ENCODE measurements at places on chromosomes 1 and 21. TPM values are rescaled to one million over a fixed set of nuclear protein-coding genes. Genes with fewer than 3 reads are reported as not detected.
A peak's percentile ranks its signal among the peaks of the same experiment; 100 is the strongest.

Gene TRIM63
- total RNA-seq = not detected

Gene ADGRL4
- total RNA-seq = 9.2 TPM

Gene FCMR
- total RNA-seq = 1.3 TPM

Gene MAP3K7CL
- total RNA-seq = 2.6 TPM

Gene PTGFR
- 0.05 TPM for total RNA-seq

Gene PSMD4
- total RNA-seq = 86.3 TPM

Gene ADORA3
- 4.0 TPM for total RNA-seq

Gene PRRX1
- 0.25 TPM for total RNA-seq

Gene LINGO4
- total RNA-seq = 0.05 TPM

Gene OSCP1
- 1.7 TPM for total RNA-seq

Gene RXFP4
- total RNA-seq = not detected

Gene LCA5L
- 1.6 TPM for total RNA-seq

Gene DESI2
- total RNA-seq = 14.4 TPM

DNA sequence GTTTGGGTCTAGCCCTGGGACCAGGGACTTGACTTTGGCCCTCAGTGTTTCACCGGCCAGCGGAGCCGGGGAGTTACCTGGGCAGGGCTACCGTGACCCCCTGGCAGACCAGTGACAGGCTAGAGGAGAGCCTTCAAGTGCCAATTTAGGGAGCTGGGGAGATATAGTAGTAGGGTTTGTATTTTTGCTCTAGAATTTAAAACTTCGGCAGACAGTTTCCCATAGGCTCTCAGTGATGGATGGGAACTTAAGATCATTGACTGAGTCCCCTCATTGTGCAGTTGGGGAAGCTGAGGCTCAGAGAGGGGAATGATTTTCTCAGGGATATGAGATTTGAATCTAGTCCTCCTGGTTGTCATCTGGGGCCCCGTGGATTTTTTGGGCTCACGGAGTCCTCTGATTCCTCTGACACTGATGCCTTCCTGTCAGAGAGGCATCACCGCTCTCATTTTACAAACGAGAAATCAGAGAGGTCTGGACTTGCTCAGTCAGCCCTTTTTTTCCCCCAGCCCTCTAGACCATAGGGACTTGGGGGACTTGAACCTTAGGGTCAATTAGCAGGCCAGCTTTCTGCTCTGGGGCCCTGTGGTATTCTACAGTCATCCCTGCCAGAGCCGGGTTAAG lies 58.3 kb upstream of the ACOT11 start:
- no peak overlapping the region for H3K4me3 ChIP-seq
- no peaks in the 10 kb centered on the region for H3K36me3 ChIP-seq
- peak overlapping the region; percentile 88 for H3K27ac ChIP-seq

GRCh38 chr1:26799479-26800142 lies 11.9 kb downstream of the PIGV start:
- DNase-seq = no peak
- peak overlapping the region; percentile 11 for H3K4me3 ChIP-seq
- peaks cover 29% of the 10 kb centered on the region for H3K4me1 ChIP-seq
- no peaks in the 10 kb centered on the region for H3K27me3 ChIP-seq

DNA sequence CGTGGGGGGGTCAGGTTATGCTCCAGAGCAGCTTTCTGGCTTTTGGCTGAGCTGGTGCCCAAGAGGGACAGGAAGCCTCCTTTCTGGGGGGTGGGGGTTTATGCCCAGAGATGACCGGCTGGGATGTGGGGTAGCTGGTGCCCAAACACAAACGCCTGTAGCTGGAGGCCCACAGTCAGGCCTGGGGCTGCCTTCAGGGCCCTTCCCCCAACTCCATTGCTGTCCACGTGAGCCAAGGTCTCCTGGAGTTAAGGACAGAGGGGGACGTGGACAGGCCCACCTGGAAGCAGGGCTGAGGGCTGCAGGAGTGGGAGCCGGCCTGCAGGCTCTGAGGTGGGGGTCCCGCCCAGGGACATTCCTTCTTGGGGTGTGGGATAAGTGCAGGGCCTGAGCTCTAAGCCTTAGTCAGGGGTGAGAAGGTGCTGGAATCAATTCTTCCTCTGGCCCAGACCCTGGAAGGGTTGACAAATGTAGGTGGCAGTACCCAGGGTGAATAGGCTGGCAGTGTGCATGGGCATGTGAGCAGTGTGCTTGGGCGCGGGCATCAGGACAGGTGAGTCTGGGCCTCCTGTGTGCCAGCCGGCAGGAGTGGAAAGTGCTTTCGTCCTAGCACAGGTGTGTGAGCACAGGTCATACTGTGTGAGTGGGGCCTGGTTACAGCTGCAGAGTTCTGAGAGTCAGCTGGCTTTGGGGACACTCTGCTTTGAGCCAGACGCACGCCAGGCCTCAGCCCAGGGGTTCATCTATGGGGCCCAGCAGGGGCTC lies 6.8 kb downstream of the CPLANE2 start:
- H3K4me3 ChIP-seq = no peak overlapping the region
- H3K4me1 ChIP-seq = peaks cover 3% of the 10 kb centered on the region
- H3K27me3 ChIP-seq = no peaks in the 10 kb centered on the region
- H3K36me3 ChIP-seq = no peaks in the 10 kb centered on the region

DNA sequence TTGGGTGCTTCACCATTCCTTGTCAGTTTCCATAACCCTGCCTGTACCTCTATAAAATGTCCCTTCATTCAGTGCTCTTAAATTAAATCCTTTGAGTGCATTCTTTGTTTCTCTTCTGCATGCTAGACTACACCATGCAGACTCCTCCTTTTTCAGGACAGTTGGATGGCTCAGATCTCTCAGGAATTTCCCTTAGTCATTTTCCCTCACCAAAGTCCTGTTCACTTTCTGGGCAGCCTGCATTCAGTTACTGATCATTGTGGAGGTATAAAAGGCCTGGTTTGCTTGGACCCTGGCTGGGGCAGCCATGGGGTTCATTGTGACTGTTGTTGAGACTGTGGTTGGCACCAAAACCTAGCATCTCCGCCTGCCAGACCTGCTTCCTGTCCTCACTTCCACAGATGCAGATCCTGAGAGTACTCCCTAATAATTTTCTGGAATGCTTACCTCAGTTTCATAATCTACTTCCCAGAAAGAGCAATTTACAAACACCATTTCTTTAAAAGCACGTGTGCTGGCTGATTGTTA lies 88.4 kb downstream of the PDE4B start:
- no peaks in the 10 kb centered on the region for H3K36me3 ChIP-seq
- no peaks in the 10 kb centered on the region for H3K27me3 ChIP-seq
- no peak for DNase-seq

- no peaks in the 10 kb centered on the region for H3K27me3 ChIP-seq
- H3K27ac ChIP-seq = peak overlapping the region; percentile 93
- peak; percentile 76 for DNase-seq
- peak overlapping the region; percentile 88 for H3K4me3 ChIP-seq
- peaks cover 1% of the 10 kb centered on the region for H3K4me1 ChIP-seq
Observed at GRCh38 chr1:116569776-116570357, 959 bp downstream of the CD58 start.

DNA sequence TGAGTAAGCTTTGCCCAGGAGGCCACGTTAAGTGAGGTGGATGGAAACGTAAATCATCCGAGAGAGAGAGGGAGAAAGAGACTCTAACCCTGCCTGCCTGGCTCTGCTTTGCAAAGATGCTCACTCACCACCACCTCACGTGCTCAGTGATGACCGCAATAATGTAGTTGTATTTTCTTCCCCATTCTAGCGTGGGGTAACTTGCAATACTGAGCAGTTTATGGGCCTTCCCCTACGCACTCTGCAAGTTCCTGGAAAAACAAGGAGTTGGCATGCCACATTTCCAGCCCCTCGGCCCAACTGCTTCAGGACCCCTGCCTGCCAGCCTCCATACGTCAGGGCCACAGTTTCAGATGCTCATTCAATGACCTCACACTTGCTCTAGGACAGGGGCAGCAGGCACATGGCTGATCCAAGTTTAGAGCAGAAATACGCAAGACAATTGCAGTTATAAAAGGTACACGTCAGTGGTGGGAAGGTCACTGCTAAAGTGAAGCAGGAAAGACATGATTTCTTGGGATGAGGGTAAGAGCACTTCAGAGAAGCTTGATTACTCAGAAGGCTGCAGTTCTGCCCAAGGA lies 112.5 kb upstream of the RAB4A start:
- H3K4me1 ChIP-seq = peaks cover 8% of the 10 kb centered on the region
- no peaks in the 10 kb centered on the region for H3K27me3 ChIP-seq
- no peak for DNase-seq
- no peak overlapping the region for H3K27ac ChIP-seq
- H3K4me3 ChIP-seq = no peak overlapping the region

GRCh38 chr1:221698579-221699349 lies 43.1 kb downstream of the DUSP10 start:
- no peak overlapping the region for H3K4me3 ChIP-seq
- H3K4me1 ChIP-seq = peaks cover 35% of the 10 kb centered on the region
- no peaks in the 10 kb centered on the region for H3K27me3 ChIP-seq
- DNase-seq = no peak
- H3K27ac ChIP-seq = peak overlapping the region; percentile 74

GRCh38 chr1:118113261-118113660 lies 71.8 kb downstream of the SPAG17 start:
- H3K27ac ChIP-seq = no peak overlapping the region
- H3K36me3 ChIP-seq = no peaks in the 10 kb centered on the region
- no peak overlapping the region for H3K4me3 ChIP-seq
- no peak for DNase-seq

GRCh38 chr1:35657851-35658250 lies 16.5 kb upstream of the PSMB2 start:
- no peaks in the 10 kb centered on the region for H3K36me3 ChIP-seq
- no peaks in the 10 kb centered on the region for H3K27me3 ChIP-seq
- no peak for DNase-seq
- H3K27ac ChIP-seq = no peak overlapping the region
- no peak overlapping the region for H3K4me3 ChIP-seq
- no peaks in the 10 kb centered on the region for H3K4me1 ChIP-seq

DNA sequence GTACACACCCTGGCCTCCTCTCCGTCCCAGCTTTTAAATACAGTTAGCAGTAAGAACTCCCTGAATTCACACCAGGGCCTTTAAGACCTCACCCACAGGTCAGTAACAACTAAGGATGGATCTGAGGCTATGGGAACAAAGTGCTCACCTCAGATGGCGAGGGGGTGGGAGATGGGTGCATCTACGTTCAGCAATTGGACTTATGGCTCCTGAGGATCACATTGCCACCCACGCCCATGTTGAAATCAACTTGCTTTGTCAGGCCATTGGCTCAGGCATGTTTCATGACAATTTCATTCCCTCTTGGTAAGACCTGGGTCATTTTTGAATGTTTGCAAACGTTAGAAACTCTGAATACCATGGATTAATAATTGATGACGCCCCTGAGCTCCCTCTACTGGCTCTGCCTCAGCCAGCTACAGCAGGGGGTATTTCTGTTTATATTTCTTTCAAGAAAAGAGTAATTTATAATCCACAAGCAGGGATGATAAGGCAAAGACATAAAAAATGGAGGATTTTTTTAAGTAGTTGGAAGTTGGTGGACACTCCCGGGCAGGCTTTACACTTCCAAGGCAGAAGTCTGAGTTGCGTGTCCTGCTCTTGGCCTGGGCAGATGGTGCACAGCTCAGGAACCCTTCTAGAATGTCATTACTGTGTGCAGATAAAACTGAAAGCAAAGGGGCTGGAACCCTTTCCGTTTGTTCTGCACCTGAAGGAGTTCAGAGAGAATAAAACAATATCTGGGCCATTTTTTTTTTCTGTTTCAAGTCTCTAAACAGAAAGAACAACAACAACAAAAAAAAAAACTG lies 13.7 kb upstream of the LBR start:
- no peaks in the 10 kb centered on the region for H3K27me3 ChIP-seq
- peaks cover 23% of the 10 kb centered on the region for H3K4me1 ChIP-seq
- peak overlapping the region; percentile 82 for H3K27ac ChIP-seq
- H3K4me3 ChIP-seq = no peak overlapping the region
- no peaks in the 10 kb centered on the region for H3K36me3 ChIP-seq
- peak; percentile 52 for DNase-seq

DNA sequence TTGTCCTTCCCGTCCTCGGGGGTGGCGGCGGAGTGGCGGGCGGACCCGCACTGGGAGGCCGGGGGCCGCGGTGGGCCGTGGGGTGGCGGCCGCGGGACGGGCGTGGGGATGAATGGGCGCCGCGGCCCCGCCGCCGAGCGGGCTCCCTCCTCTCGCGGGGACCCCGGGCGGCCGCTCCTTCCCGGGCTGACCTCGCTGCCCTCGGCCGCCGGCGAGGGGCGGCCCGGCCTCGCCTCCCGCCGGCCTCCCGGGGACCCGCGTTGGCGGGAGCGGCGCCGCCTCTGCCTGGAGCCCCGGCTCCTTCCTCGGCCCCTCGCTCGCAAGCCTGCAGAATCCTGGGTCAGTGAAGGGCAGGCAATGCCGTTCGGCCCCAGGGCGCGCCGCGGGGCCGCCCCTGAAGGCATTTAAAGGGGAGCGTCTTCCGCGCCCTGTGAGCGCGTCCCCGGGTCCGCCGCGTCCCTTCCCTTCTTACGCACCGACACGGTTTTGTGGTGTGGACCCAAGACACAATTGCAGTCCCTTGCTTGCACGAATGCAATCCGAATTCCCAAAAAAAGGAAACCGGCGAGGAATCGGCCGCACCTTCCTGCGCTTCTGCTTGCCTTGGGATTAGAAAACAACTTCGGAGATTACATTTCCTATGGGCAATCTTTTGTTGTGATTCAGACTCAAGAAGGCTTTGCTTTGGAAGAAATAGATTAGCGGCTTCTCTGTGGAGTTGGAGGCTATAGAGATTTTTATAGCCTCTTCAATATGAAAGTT lies 776 bp downstream of the ITSN1 start:
- H3K4me1 ChIP-seq = peaks cover 8% of the 10 kb centered on the region
- H3K27me3 ChIP-seq = no peaks in the 10 kb centered on the region
- peak overlapping the region; percentile 65 for H3K4me3 ChIP-seq

- peaks cover 21% of the 10 kb centered on the region for H3K4me1 ChIP-seq
- H3K4me3 ChIP-seq = no peak overlapping the region
- H3K27ac ChIP-seq = peak overlapping the region; percentile 9
- no peak for DNase-seq
- H3K36me3 ChIP-seq = no peaks in the 10 kb centered on the region
- no peaks in the 10 kb centered on the region for H3K27me3 ChIP-seq
Observed at GRCh38 chr1:31102501-31102950, 37.0 kb upstream of the PUM1 start.

DNA sequence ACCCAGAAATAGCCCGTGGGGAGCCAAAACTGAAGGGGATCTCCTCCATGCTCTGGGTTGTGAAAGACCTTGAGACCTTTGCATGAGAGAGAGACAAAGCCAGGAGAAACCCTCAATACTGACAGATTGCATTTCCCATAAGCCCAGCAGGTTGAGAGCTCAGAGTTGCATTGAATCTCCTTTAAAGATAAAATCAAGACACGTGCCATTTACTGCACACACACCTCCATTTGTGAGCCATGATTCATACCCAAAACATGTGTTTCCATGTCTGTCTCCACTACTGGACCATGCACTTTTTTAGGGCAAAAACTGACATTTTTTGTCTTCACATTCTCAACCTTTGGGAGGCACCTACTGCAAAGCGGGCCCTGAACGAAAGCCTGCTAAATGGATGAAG lies 144.0 kb upstream of the NRIP1 start:
- no peak overlapping the region for H3K4me3 ChIP-seq
- no peaks in the 10 kb centered on the region for H3K27me3 ChIP-seq
- H3K27ac ChIP-seq = no peak overlapping the region
- no peak for DNase-seq
- H3K4me1 ChIP-seq = peaks cover 45% of the 10 kb centered on the region
- no peaks in the 10 kb centered on the region for H3K36me3 ChIP-seq

DNA sequence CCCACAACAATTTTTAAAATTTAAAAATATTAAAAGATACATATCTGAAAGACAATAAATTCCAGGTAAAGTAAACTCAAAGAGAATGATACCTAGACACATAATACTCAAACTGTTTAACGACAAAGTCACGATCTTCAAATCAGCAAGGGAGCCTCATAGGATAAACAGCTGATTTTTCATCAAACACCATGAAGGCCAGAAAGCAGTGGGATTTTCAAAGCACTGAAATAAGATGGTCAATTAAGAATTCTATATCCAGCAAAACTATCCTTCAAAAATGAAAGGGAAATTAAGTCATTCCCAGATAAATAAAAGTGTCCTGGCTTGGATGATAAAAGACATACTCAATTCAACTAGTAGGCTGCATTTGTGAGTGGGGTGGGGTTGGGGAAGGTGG lies 100.5 kb downstream of the TIAM1 start:
- no peak for DNase-seq
- no peak overlapping the region for H3K4me3 ChIP-seq
- H3K27me3 ChIP-seq = no peaks in the 10 kb centered on the region
